Stimulated activated CD4-positive, alpha-beta T cell treated with anti-CD3 and anti-CD28 coated beads, Interleukin-1b, Interleukin-23, amount 100 ng/mL, for 1 hour (primary cell): ENCODE measurements at places on chromosomes 7 and 10.

DNA sequence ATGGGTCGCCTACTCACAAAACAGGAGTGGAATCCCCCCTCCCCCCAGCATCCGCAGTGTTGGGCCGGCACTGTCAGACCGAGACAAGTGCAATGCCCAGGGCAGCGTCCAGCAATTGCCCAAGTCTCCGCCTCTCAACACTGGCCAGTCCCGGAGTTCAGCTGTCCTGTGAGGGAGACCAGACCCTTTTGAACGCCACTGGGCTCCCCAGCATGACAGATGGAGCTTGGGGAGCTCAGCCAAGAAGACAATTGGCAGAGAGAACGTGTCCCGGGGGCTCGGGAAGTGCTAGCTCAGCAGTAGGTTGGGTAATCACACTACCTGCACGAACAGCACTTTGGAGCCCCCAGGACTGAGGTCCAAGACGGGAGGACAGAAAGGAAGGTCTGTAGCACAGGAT is 4.7 kb downstream of the COPS6 start:
- no peak for DNase-seq

- no peak for DNase-seq
These were observed 17.7 kb downstream of the SOSTDC1 start for GRCh38 chr7:16447876-16448275.

DNA sequence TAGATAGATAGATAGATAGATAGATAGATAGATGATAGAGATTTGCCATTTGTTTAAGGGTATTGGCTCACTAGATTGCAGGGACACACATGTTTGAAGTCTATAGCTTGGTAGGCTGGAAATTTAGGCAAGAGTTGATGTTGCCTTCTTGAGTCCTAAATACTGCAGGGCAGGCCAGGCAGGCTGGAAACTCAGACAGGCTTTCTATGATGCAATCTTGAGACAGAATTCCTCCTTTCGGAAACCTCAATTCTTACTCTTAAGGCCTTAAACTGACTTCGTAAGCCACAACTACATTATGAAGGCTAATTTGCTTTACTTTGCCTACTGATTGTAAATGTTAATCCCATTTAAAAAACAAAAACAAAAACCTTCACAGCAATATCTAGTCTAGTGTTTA is 322.9 kb upstream of the AKR1E2 start:
- no peak for DNase-seq

DNA sequence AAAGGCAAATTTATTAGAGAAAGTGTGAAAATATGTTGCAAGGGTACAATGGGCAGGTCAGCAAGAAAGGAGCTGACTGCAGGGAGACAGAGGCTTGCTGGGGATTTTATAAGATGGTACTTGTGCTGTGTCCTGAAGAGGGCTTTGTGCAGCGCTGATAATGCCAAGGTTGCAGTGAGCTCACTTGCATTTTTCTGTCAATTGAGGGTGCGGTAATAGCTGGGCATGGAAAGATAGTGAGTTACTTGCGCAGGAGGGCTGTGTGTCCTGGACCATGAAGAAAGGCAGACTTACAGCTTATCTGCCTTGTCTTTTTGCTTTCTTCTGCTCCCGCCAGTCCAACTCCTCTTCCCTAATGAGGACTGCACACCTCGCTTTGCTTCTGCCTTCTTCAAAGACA is 12.5 kb downstream of the CDC123 start:
- DNase-seq, result no peak

GRCh38 chr7:111011520-111011919 is 79.4 kb upstream of the LRRN3 start:
- DNase-seq, result no peak

DNA sequence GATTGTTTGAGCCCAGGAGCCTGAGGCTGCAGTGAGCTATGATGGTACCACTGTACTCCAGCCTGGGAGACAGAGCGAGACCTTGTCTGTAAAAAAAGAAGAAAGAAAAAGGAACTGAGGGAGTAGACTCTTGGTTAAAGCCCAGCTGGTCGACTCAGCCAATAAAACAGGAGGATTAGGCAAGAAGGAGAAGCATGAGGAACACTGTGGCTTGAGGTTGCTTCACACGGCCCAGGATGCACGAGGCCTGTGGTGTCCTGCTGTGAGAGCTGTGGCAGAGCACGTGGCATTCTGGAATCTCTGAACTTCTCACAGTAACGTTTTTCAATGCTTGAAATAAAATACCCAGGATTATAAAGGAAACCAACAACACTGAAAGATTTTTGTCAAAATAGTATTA is 93.3 kb downstream of the CUL2 start:
- no peak for DNase-seq

DNA sequence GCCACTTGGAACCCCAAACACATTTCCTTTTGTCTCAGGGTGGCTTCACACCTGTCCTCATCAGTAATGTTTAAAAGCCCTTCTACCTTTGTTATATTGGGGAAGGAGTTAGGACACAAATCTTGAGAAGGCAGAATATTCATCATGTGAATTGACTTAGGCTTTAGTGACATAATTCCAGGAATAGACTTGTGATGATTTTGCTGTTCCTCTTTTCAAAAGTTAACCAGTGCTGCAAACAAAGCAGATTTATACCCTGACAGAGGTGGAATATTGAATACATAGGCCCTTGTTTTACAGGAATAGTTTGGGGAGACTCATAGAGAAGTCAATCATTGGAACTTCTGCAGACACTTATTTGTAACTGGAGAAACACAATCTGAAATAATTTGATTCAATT is 27.0 kb downstream of the ZNF786 start:
- no peak for DNase-seq

- DNase-seq, result no peak
These were observed 64.0 kb downstream of the DENND2A start for GRCh38 chr7:140576589-140576988.

DNA sequence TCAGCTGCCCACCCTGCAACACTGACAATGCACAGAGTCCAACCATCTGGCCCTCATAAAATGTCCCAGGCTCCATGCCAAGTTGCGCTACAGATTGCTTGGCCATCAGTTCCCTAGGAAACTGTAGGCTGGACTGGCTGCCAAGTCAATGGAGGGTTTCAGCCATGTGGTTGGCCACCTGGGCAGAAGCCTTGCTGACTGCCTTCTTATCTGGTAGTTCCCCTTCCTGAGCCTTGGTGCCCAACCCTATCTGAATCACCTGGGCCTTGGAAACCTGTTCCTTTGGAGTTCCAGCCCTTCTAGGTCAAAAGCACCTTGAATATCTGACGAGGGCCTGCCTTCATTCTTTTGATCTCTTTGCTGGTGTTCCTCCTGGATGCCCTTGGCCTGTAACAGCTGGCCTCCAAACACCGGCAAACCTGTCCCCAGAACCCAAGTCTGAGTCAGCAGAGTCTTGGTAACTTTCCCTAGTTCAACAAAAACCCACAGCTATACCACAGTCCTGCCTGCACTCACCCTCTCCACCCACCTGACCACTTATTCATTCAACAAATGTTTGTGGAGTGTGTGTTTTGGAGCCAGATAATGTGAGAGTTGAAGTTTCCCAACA is 37.4 kb upstream of the KDM7A start:
- no peak for DNase-seq

- DNase-seq, result no peak
These were observed 66.5 kb downstream of the DIP2C start for GRCh38 chr10:623014-623413.

DNA sequence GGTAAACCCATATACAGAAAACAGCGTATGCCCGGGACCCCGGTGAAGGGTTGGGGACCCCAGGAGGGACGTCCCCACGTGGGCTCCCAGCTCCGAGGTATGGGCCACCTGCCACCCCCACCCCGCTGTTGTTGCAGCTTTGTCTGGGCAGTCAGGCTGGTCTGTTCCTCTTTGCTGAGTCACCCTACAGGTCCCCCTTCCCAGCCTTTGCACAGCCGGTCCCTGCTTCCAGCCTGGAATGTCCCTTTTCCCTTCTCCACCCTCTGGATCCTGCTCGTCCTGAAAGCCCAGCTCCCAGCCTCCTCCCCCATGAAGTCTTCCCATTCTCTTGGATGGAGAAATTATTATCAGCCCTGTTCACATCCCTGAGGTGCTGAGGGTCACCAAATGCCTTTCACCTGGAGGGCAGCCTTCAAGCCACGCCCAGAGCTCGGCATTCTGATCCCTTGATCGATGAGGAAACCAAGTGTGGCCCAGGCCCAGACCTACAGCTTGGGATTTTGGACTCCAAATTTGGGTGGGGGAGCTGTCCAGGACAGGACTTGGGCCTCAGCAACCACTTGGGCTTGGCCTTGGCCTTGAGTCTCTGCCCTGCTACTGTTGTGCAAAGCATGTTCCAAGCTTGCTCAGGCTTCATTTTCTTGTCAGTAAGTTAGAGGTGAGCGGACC is 2.6 kb downstream of the CLDN4 start:
- no peak for DNase-seq

GRCh38 chr10:8956400-8956799 is 901.9 kb downstream of the GATA3 start:
- no peak for DNase-seq

DNA sequence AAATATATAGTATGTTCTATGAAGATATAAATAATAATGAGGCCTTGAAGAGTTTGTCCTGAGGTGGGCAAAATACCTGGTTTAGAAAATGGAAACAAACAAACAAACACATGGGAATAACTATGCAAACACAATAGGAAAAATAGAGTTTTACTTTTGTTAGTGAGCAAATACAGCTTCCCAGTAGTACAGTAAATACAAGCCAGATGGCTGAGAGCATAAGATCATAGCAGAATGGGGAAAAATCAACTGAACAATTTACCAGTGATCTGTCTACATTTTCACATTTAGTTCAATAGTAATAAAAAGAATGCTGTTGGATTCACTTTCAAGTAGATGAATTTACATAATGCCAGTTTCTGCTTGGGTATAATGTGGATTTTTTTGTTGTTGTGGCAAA is 45.1 kb downstream of the ADD3 start:
- no peak for DNase-seq

- DNase-seq, result no peak
These were observed 696.7 kb upstream of the CELF2 start for GRCh38 chr10:10320956-10321355.

GRCh38 chr7:132906193-132906835 is 175.6 kb downstream of the CHCHD3 start:
- no peak for DNase-seq

DNA sequence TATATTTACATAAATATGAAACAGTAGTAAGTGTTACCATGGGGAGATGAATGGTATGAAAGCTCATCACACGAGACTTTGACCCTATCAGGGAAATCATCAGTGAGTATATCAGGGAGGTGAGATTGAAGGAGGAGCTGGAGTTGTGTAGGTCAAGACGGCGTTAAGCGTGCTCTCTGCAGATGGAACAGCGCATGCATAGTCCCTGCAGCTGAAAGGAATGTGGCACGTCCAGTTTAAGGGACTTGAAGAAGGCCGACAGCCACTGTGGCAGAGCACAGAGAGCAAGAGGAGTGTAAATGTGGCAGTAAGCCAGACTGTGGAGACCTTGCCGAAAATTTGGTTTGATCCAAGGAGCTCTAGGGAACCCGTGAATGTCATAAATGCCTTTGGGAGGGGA is 38.9 kb downstream of the POU6F2 start:
- DNase-seq, result no peak

DNA sequence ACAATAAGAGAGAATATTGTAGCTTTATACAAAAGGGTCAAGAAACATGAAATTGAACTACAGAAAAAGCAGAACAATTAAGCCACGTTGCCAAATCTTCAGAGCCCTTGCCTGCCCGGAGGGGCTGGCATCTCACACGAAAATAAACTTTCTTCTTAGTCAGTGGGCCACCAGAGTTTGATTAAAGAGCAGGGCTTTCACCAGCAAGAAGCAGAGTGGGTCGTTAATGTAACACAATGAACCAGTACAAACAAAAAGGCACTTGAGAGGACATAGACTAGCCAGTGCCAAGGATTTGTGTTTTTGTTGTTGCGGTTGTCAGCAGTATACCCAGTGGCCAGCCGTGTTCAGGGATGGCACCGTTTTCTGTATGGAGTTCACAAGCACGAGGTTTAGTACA is 155.4 kb downstream of the NRP1 start:
- no peak for DNase-seq

DNA sequence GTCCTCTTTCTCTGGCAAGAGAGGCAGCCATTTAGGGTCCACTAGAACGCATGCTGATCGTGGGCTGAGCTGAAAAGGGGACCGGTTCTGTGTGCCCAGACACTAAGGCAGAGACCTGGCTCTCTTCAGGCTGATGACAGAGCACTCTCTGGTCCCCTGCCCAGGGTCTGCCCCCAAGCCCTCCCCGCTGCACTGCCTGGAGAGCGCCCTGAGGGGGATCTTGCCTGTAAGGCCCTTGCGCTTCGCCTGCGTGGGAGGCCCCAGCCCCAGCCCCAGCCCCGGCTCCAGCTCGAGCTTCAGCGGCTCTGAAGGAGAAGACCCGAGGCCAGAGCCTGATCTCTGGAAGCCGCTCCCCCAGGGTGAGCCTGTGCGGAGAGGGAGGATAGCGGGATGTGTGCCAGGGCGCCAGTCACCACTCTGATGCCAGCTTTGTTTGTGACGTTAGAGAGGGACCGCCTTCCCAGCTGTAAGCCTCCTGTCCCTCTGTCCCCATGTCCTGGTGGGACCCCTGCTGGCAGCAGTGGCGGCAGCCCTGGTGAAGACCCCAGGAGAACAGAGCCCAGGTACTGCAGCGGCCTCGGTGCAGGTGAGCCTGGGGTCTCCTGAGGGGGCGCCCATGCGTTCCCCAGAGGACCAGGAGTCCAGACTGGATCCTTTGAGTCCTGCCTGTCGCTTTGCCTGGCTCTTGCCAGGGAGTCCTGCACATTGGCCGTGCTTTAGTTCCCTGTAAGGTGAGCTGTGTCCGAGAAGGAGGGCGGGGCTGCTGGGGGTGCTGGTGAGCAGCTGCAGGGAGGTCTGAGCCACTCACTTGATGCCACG is 43.2 kb downstream of the ZNF467 start:
- DNase-seq, result no peak

- DNase-seq, result no peak
These were observed 481.1 kb downstream of the SEMA3D start for GRCh38 chr7:84705706-84706105.

DNA sequence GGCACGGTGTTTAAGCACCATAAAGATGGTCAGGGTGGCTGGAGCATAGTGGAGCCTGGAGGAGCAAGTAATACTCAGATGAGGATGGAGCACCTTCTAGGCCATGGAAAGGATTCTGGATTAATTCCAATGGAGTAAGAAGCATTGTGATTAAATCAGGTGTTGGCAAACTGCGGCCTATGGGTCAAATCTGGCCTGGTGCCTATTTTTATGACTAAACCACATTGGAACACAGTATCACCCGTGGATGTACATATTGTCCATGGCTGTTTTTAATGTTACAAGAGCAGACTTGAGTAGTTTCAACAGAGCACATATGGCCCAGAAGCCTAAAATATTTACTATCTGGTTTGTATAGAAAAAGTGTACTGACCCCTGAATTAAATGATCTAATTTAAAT is 49.9 kb upstream of the TMEM248 start:
- DNase-seq, result no peak

DNA sequence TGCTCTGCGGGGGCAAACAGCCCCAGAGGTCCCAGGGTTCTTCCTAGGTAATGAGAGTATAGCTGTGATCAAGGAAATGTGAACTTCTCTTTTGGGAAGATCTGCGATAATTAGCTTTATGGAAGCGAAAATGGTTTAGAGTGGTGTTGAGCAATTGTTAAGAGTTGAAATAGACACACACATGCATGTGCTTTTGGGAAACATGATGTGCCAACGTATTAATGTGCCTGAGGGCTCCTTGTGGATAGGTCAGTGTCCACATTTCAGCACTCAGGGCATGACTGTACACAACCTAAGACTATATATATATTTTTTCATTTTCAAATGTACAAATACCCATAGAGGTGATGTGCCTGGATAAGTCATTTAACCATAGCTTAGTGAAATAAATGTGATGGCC is 67.0 kb downstream of the GSDME start:
- DNase-seq, result no peak
